ENCODE measurements at places on chromosomes 7 and 10.

DNA sequence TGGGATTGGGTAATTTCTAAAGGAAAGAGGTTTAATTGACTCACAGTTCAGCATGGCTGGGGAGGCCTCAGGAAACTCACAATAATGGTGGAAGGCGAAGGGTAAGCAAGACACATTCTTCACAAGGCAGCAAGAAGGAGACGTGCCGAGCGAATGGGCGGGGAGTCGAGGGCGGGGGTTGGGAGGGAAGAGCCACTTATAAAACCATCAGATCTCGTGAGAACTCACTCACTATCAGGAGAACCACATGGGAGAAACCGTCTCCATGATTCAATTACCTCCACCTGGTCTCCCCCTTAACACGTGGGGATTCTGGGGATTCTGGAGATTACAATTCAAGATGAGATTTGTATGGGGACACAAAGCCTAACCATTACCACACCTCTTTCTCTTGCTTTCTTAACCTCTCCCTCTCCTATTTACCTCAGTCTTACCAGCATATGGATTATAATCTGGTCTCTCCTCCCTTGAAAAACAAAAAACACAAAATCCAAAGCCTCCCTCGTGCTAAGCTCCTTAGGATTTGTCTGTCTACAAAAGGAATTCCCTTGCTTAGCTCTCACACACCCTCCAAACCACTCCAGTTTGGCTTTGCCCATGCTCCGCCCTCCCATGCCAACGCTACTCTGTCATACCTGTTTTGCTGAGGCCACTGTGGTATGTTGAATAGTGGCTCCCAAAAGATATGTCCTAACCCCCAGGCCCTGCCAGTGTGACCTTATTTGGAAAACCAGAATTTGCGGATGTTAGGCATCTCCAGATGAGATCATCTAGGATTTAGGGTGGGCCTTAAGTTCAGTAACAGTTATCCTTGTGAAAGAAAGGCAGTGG, 19.6 kb upstream of the EFCAB10 start:
- no peak for DNase-seq

DNA sequence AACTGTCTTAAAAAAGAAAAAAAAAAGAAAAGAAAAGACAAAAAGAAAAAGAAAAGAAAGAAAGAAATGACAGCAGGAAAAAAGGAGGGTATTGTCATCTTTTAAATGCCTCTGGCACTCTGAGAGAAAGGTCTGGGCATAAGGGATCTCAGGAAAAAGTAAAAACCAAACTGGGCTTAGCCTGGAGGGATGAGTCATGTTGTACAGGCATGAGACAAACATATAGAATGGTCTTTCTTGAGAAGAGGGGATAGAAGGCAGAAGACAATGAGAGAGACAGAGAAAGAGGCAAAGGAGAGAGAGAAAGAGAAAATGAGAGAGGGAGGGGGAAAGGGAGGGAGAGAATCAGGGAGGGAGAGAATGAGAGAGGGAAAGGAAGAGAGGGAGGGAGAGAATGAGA, 32.3 kb upstream of the KCNMA1 start:
- DNase-seq = no peak

DNA sequence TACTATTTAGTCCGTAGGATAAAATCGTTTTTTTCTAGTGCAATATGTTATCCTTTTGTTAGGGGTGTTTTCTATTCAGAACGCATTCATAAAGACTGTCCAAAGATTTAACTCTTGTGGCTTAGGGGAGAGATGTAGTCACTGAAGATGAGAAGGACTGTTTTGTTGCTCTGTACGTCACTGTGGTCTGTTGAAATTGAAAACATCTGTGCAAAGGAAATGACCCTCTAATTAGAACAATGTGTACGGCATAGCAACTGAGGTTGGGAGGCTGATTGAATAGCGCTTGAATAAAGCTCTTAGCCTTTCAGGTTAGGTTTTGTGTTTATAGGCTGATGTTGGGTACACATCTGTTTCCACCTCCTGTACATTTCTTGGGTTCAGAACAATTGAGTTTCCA, 453.4 kb upstream of the AKR1E2 start:
- DNase-seq = no peak

DNA sequence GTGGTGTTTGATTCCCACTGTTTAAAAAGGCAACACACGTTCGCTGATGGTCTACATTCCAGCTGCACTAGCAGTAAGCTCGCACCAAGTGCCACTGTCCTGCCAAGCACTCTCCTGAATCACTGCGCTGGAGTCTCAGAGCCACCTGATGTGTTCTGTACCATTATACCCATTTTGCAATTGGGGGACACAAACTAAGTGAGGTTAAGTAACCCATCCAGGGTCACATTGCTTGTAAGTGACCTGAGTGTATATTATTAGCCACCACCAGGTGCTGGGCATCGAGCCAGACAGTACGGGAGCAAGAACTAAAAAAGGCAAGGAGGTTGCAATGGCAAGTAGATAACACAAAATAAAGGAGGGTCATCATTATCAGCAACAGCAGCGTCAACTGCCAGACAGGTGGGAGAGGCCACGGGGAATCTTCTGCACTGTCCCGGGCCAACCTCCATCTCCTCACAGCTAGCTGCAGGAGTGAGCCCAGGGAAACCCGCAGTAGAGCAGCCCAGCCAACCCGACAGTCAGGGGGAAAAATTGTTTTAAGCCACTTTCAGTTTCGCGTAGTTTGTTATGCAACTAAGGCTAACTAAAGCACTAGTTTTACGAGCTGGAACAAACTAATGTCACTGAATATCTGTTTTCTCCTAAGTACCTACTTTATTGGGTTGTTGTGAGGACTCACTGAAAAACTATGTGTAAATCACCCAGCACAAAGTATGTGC, 712 bp upstream of the CPVL start:
- DNase-seq = no peak

DNA sequence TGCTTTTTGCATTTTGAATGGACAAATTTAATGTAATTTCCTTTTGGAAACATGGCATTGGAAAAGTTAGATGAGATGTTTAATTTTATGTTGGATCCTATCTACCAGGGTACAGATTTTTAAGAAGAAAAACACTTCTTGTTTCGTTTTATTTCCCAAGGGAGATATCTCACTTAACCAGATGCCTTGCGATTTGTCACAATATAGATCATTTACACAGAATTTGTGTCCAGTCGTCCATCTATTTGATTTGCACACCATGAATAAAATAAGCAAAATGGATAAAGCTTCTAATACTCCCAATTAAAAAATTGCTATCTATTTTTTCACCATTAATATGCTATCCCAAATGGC, 25.7 kb downstream of the HDAC9 start:
- DNase-seq = no peak

DNA sequence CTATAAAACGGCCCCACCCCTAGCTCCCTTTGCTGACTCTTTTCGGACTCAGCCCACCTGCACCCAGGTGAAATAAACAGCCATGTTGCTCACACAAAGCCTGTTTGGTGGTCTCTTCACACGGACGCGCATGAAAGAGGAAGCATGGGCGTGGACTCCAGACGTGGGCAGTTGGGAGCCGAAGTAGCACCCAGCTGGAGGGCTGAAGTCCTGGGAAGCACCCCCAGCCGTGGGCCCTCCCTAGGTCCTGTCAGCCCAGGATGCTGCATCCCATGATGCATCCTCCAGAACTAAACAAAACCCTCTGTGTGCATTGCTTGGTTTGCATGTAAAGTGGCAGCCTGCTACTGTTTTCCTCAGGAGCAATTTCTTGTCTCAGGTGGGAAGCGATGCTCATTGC, 62.1 kb upstream of the CFAP46 start:
- no peak for DNase-seq

- peak; percentile 21 for DNase-seq
Observed at GRCh38 chr7:139035586-139036353, at the start of gene ZC3HAV1L. Gene ZC3HAV1L (minus strand): TSS chr7:139036042. CDS start chr7:139036017, 25 bp downstream.

GRCh38 chr10:71176661-71177060, 35.7 kb upstream of the UNC5B start:
- no peak for DNase-seq

- no peak for DNase-seq
Observed at GRCh38 chr10:116763440-116763839, 21.1 kb upstream of the HSPA12A start.

DNA sequence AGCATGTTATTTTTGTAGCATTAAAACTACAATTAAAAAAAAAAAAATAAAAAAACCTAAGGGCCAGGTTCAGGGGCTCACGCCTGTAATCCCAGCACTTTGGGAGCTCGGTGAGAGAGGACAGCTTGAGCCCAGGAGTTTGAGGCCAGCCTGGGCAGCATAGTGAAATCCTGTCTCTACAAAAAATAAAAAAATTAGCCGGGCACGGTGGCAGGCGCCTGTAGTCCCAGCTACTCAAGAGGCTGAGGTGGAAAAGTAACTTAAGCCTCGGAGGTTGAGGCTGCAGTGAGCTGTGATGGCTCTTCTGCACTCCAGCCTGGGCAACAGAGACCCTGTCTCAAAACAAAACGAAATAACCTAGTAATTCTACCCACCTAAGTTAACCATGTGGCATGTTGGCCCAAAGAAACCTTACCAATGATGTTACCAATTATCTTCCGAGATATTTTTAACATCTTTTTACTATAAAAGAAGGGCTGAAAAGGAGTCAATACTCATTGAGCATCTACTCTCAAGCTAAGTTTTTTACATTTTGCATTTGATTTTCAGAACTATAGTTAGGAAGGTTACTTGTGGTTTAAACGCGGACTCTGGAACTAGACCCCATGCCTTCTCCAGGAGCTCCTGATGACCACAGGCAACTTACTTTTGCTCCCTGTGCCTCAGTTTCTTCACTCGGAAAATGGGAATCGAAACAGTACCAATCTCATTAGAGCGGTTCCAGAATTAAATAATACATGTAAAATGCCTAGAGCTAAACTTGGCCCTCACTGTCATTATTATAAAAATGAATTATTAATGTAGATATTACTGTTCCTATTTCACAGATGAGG, 1.4 kb downstream of the ITGB1 start:
- no peak for DNase-seq

- DNase-seq = no peak
Observed at GRCh38 chr7:32564542-32564941, 69.3 kb downstream of the AVL9 start.

- DNase-seq = no peak
Observed at GRCh38 chr7:77565917-77566316, 28.8 kb downstream of the PTPN12 start.

DNA sequence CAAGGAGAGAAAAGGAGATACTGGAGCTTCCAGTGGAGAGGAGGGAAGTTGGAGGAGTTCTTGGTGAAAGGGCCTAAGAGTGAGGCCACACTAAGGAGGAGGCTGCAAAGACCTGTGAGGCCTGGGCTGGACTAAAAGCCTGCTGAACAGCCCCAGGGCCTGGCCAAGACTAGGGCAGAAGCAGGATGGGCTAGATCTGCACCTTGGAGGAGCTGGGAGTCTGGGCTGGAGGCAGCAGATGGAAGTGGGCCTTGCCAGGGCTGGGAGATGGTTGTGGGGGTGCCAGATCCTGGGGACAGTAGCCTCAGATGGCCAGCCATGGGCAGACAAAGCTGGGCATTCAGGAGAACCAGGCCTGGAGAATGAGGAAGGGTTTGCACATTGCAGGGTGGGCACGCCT, 6.5 kb upstream of the PURB start:
- DNase-seq = no peak

DNA sequence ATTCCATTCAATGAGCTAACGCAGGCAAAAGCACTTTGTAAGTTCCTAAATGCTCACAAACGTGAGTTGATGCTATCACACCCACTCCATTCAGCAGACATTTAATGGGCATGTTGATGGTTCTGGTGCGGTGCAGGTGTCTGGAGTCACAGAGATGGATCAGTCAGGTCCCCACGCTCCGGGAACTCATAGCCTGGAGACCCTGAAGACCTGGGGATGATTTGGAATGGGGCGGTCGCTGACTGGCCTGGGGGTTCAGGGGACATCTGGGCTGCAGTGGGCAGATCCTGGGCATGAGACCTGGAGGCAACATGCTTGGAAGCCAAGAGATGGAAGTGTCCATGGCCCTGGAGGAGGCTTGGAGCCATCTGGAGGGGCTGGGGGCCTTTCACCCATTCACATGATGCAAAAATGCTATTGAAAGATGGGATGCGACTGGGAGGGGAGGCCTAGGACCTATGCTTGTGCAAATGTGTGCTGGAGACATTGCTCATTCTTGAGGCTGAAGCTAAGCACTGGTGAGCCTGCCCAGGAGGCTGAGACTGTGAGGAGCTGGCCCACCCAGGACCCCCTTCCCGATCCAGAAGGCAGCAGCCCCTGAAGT, 522.6 kb downstream of the GLRX3 start:
- DNase-seq = no peak

DNA sequence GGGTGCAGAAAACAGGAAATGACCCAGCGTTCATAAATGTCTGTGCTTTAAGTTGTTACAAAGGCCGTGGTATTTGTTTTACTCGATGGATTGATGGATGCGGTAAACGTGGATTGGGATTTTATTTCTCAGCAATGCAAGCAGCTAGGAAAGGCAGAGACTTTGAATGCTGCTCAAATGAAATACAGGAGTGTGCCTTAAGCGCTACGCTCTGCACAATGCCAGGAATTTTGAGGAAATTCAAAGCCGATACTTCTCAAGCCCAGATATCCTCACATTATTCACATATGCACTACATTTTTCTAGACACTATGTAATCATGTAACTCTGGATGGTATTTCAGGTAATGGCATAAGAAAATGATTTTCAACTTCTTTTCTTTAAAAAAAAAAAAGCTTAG, 514.3 kb upstream of the ADARB2 start:
- DNase-seq = no peak

DNA sequence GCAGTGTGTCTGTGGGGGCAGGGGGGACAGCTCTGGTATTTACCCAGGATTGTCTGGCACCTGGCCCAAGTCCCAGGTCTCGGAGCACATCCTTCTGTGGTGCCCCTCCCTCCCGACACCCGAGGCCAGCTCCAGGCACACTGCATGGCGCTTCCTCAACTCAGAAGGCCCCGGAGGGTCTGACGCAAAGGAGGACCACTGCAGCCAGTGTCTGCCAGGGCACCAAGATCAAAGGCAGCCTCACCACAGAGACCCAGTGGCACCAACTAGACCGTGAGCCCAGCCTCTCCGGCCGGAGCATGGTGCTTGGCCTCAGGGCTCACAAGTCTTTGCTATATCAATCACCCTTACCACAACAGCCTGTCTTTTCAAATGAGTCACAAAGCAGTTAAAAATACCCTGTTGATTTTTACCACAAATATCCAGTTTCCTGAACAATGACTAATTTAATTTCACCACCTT, 99.3 kb upstream of the DDC start:
- DNase-seq = no peak

GRCh38 chr7:22732556-22733126, 5.6 kb downstream of the IL6 start:
- DNase-seq = no peak

DNA sequence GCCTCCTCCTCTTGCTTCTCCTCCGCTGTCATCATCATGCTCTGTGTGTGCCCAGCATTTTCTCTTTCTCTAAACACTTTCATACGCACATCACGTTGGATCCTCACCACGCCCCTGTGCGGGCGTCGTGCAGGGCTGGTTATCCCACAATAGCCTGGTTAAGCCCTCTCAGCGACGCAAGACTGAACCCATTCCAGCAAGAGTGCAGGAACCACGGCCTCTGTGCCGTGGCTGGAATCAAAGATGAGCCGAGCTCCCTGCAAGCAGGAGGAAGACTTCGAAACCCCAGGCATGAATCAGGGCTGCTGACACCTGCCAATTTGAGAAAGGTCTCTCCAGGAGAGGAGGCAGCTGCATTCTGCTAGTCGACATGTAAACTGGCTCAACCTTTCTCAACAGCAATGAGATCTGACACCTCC, 74.8 kb upstream of the FOXK1 start:
- DNase-seq = no peak

Data from stimulated activated CD8-positive, alpha-beta memory T cell treated with anti-CD3 and anti-CD28 coated beads, Interleukin-15, amount 100 ng/mL, for 4 hours (primary cell).